Stimulated activated CD8-positive, alpha-beta memory T cell treated with anti-CD3 and anti-CD28 coated beads, Interleukin-7, amount 100 ng/mL, for 1 hour (primary cell): ENCODE measurements at places on chromosomes 11 and 22.

GRCh38 chr11:63905179-63905578 is 11.8 kb downstream of the RCOR2 start:
- DNase-seq = no peak

GRCh38 chr11:8341996-8342395 is 78.3 kb upstream of the LMO1 start:
- DNase-seq = no peak

GRCh38 chr11:64314805-64315561 is 2.4 kb downstream of the TRMT112 start:
- DNase-seq = no peak

DNA sequence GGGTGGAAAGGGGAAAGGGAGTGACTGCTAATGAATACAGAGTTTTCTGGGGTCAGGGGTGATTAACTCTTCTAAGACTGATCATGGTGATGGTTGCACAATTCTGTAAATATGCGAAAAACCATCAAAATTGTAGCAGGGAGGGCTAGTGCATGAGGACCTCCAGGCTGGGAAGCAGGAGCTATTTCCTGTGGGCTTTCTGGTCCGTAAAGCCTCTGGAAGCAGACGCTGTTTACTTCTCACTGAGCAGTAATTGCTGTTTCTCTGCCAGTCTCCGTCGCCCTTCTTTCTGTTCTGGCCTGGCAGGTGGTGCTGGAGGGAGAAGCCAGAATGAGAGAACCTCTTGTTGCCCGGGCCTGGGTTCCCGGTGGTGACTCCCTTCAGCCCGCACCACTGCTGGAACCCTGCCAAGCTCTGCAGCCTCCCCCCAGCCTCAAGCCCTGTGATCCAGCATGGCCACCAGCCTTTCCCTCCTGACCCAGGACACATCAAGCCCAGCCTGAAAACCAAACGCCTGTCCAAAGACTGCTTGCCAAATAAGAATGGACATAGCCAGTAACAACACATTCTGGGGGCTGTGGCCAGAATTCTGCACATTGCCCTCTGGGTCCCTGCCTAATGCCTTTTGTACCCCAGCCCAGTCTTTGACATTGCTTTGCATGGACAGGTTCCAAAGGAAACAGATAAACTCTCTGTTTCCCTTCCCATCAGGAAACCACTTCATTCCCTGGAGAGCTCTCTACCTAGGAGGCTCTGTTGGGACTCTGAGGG is 201.0 kb upstream of the NAV2 start:
- DNase-seq = no peak

DNA sequence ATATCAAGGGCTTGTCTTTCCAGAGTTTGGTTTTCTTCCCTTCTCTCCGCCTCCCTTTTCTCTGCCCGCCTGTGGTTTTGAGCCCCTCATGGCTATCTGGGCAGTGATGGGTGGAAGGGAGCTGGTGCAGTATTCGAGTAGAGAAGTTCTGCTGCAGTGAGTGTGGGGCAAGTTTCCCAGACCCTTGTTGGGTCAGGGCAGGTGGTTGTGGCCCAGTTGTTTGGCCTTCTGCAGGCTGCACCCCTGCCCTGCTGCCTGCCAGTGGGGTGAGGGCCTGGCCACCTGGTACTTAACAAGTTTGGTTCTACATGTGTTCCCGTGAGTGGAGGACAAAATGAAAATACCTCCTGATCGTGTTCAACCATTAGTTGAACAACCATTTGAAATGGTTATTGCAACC is 65.2 kb downstream of the PTPRJ start:
- DNase-seq = no peak

DNA sequence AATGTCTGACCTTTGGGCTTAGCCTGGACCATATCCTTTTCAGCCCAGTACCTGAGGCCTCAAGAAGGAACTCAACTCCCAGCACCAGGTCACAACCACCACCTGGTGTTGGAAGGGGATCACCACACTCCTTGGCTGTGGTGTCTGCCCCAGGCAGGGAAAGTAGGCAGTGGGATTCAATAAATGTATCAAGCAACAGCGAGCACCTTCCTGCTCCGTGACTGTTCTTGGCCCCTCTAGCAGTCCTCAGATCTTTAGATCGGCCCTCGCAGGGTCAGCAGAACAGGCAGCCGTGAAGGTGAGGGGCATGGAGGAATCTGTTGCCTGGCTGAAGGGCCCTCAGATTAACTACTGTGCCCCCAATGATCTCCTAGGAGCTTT is 15.9 kb downstream of the ARFGAP2 start:
- DNase-seq = no peak

GRCh38 chr22:49702068-49702397 is 125.6 kb downstream of the BRD1 start:
- DNase-seq = no peak

DNA sequence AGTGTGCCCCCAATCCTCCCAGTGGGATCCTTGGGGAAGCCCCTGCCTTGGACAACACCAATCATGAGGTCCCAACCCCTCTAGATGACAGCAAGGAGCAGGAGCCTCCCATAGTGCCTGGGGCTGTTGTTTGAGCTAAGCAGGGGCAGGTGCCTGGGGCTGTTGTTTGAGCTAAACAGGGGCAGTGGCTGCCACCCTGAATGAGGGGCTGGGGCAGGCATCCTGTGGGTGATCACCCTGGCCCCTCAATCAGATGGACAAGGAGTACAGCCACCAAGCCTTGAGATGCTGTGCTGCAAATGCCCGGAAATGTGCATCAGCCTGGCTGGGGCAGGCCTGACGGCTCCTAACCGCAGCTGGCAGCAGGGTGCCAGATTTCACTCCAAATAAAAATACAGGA is 66.7 kb downstream of the MYEOV start:
- no peak for DNase-seq

- no peak for DNase-seq
Observed at GRCh38 chr11:2796091-2796490, 89.5 kb downstream of the CDKN1C start.
